Glutamatergic neuron (in vitro differentiated cells): ENCODE measurements at places on chromosomes 5 and 9. TPM values are rescaled to one million over a fixed set of nuclear protein-coding genes. Genes with fewer than 3 reads are reported as not detected.

GRCh38 chr5:84724683-84725082 is 340.0 kb upstream of the EDIL3 start:
- no peak for DNase-seq

DNA sequence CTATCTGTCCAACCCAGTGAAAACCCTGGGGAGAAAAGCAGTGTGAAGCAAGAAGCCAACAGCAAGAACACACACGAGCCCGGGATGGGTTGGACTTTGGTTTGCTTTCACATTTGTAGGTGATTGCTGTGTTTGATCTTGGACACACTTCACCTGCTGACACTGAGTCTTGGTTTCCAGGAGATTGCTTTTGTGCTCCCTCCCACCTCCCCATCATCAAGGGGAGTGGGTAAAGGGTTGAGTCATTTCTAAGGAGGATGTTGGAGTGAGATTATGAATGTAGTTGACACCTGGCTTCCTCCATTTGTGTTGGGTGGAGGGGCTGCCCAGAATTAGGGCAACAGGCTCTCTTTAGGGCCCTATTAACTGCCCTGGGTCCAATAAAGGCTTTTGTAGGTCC is 37.5 kb downstream of the ANKDD1B start:
- no peak for DNase-seq

DNA sequence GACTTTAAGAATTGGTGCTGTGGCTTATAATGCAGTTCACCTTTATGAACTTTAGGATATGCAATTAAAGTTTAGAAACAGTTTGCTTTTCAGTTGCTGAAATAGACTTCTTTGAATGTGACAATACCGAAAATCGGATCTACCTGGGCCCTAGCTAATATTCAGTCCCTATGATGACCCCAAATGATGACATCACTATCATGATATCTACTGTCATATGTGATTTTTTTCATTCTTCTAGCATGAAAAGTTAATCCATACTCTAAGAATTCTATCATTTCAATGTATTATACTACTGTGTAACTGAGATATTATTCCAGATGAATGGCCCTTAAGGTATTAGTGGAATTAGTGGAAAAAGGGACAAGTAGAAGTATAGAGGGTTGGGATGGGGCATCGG is 487.2 kb upstream of the TUSC1 start:
- no peak for DNase-seq

The CWC27 gene
- 23.3 TPM for total RNA-seq

DNA sequence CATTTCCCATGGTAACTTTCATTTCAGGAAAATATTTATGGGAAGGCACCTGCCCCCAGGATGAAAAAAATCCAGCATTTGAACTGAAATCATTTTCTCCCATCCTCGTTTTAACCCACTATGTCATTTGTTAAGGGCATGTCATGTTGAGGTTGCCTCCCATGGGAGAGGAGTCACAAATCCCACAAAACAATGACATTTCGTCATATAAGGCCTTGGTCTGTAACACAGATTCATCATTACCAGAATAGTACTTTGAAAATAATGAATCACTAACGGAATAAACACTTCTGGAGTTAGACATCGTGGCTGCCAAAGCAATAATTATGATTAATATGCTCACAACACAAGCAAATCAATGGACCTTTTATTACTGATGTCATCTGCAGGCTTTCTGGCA is 274.1 kb downstream of the NDUFS4 start:
- DNase-seq = no peak

GRCh38 chr9:72207278-72207677 is 58.0 kb downstream of the GDA start:
- no peak for DNase-seq
